Amniotic stem cell (primary cell): ENCODE measurements at places on chromosomes 1 and 21.

- no peak for DNase-seq
Measured at GRCh38 chr1:172845371-172845770, 186.5 kb downstream of the FASLG start.

DNA sequence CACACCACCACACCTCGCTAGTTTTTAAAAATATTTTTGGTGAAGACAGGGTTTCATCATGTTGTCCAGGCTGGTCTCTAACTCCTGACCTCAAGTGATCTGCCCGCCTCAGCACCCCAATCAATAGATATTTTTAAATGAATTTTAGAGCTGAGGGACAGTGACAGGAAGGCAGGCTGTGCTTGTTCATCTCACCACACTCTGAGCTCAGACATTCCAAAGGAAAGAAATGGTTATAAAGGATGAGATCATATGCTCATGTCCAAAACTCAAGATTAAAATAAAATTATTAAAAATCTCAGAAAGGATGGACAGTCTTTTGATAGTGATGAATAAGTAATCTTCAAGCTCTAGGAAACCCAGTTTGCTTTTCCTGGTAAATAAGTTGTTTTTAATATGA is 40.9 kb downstream of the L1TD1 start:
- DNase-seq = no peak

GRCh38 chr1:64539781-64540218 is 69.9 kb downstream of the CACHD1 start:
- no peak for DNase-seq

DNA sequence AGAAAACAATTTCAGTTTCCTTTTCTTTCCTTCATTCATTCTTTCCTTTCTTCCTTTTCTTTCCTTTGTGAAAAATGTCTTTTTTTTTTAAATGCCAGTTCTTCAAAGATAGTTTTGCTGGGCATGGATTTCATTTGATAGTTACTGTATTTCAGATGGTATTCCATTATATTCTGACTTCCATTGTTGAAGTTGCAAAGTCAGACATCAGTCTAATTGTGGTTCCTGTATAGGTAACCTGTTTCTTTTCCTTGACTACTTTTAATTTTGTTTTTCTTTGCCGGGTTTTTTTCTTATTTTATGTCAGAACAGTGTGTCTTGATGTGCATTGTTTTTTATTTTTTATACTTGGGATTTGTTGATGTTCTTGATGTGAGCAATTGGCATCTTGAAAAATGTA is 40.4 kb upstream of the MPC2 start:
- no peak for DNase-seq

DNA sequence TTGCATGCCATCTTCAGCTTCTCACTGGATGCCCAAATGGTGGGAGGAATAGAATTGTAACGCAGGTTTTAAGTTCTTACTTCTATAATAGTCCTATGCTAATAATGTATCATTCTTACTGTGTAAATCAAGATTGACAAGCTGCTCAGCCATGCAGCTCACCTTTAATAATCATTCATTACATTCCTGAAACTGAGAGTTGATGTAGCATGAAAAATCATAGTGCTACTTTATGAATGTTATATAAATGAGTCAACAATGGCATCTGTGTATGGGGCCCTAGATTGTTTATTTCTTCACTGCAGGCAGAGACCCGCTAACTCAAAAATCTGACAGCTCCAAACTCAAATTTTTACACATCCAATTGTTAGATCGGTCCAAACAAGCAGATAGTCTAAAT is 34.4 kb downstream of the FH start:
- DNase-seq = no peak

GRCh38 chr1:97841338-97841737 is 79.5 kb downstream of the DPYD start:
- DNase-seq = no peak

DNA sequence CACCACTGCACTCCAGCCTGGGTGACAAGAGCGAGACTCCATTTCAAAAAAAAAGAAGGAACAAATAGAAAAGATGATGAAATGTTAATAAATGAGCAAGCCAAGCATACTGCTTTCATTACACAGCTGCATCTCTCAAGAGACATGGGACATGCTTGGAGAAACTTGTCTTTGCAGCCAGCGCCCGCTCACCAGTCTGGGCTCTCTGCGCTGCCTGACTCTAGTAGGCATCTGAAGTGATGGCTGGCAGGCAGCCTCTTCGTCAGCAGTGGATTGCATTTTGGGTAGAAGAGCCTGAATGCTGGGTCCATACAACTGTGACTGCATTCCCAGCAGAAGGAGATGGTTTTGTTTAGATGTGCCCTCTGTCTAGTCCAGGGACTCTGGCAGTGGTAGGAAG is 48.0 kb downstream of the IL6R start:
- DNase-seq = no peak

GRCh38 chr1:152770411-152770810 is 4.5 kb upstream of the LCE1F start:
- no peak for DNase-seq

GRCh38 chr1:205985330-205986005 is 17.7 kb downstream of the RAB7B start:
- DNase-seq = no peak

DNA sequence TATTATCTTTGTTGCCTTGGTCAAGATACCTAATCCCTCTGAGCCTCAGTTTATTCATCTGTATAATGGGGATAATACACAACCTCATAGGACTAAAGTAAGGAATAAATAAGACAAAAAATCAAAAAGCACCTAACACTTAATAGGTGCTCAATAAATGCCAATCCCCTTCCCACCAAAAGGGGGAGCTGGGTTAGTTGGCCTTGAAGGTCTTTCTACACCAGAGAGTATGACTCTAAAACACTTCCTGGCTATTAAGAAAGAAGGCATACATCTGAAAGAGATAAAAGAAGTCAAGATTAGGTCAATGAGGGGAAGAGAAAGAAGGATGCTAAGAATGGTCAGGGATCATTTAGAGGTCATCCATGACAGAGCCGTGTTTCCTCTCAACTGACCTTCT is 11.1 kb downstream of the VSIG8 start:
- no peak for DNase-seq

- no peak for DNase-seq
Measured at GRCh38 chr1:29538586-29538985, 302.3 kb downstream of the PTPRU start.

DNA sequence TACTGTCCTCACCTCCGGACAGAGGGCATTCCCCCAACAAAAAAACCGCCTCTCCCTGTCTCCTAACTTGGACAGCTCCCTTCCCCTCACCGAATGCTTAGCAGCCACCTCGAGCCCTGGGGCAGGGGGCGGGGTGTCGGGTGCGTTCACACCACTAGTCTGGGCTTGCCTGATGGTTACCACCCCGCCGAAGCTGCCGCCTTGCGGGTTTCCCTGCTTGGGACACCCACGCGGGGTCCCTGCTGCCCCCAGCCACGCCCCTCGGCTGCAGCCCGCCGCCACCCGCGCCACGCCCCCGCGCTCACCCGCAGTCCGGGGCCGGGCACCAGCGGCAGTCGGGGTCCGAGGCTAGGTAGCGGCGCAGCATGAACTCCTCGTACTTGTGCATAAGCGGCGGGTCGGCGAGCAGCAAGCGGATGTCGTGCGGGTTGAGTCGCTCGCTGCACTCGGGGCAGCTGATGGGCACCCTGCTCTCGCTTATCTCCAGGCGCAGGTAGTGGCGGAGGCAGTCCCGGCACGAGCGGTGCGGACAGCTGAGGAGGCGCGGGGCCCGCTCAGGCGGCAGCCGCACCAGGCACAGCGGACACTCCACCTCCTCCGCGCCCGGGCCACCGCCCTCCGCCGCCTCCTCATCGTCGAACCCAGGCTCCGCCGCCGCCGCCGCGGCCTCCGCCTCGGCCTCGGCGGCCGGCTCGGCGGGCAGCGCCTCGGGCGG is 706 bp downstream of the RNF19B start:
- DNase-seq = no peak

DNA sequence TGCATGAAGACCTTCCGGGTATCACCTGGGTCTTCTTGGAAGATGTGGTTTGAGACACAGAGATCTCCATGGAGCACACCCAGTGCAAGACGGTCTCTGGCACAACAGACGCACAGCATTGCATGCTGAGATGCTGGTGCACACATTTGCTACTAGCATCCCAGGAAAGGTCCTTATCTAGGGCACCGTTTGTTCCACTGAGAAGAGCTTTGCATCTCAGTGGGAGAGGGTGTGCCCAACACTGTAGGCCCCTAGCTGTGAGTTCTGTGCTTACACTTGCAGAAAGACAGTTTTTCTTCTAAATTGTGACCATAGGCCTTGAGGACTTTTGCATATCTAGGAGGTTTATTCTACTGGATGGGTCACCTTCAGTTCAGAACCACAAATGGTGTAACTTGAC is 554.1 kb downstream of the MATN1 start:
- DNase-seq = no peak

GRCh38 chr1:67372136-67372535 is 58.1 kb downstream of the SERBP1 start:
- DNase-seq = no peak

DNA sequence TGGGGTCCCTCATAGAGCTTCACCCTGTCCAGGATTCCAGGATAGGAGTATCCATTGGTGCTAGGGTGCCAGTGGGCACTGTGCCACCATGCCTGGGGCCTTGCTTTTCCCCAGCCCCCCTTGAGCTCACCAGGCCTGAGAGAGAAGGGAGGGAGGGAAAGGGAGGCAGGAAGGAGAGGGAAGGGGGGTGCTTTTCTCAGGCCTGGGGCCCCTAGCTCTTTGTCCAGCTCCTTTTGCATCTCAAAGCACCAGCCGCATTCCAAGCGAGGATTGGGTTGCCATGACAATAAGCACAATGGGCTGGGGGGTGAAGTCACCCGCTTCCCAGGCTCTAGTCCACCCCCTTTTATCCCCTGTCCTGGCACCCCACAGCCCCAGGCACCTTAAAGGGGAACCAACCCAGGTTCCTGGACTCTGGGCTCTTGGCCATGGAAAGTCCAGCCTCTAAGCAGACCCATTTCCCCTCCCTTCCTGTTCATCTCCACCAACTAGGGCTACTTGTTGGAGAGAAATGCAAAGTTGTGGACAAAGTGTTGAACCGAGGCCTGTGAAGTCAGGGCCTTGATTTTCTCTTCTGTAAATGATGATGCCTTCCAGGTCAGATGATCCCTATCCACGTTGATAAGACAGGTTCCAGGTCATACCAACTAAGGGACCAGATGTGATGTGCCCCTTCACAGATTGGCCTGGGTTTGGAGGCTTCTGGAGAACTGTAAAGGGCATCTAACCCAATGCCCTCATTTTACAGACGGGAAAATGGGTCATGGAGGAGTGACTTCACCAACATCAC is 11.4 kb downstream of the THBS3 start:
- no peak for DNase-seq

DNA sequence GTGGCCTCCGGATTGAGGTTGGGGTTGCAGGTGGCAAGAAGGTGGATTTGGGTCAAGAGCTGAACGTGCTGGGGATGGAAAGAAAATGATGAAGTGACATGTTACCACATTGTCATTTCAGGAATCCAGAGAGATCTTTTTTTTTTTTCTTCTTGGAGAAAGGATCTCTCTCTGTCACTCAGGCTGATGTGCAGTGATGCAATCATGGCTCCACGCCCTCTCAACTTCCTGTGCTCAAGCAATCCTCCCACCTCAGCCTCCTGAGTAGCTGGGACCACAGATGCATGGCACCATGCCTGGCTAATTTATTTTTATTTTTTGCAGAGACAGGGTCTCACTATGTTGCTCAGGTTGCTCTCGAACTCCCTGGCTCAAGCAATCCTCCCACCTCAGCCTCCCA is 80.6 kb downstream of the GON4L start:
- DNase-seq = no peak

GRCh38 chr1:62037274-62037673 is 157.4 kb upstream of the L1TD1 start:
- no peak for DNase-seq

DNA sequence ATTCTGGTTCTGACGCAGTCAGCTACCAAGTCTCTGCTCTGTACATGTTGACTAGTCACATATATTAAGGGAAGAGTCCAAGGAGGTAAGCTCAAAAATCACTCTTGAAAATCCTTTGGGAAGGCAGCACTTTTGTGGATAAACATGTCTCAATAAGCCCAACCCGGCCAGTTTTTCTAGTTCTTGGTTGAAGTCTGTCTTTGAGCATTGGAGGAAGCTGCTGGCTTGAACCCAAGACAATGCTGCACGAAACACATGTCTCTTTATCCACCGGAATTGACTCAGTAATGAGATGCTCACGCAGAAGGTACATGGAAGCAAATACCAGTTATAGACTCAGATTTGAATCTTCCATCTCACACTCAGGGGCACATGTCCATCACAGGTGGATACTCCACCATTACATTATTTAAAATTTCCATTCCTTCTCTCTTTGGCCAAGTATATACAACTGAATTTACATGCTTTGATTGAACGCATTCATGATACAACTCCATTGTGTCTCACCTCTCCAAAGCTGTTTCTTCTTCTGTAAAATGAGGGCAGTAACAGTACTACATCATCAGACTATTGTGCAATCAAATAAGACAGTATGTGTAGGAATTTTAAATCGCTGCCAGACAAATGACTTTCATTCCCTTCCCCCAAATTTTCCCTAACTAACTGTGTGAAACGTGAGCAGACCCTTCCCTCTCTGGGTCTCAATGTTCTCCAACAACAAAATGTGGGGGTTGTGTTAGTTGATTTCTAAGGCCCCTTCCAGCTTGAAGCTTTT is 9.6 kb upstream of the GUCA2A start:
- DNase-seq = no peak

DNA sequence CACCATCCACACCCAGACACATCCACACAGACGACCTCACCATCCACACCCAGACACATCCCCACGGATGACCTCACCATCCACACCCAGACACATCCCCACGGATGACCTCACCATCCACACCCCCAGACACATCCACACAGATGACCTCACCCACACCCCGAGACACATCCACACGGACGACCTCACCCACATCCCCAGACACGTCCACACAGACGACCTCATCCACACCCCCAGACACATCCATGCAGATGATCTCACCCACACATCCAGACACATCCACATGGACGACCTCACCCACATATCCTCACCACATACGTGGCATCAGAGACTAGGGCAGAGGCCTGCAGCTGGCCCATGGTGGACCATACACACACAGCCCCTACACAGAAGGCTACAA is 14.7 kb upstream of the FABP3 start:
- no peak for DNase-seq

- DNase-seq = peak; percentile 23
Measured at GRCh38 chr1:167687919-167688519, 33.8 kb upstream of the MPZL1 start.

GRCh38 chr1:31814631-31815306 is 1.1 kb downstream of the SPOCD1 start:
- DNase-seq = no peak

GRCh38 chr1:113786069-113786468 is 26.2 kb downstream of the RSBN1 start:
- DNase-seq = no peak

DNA sequence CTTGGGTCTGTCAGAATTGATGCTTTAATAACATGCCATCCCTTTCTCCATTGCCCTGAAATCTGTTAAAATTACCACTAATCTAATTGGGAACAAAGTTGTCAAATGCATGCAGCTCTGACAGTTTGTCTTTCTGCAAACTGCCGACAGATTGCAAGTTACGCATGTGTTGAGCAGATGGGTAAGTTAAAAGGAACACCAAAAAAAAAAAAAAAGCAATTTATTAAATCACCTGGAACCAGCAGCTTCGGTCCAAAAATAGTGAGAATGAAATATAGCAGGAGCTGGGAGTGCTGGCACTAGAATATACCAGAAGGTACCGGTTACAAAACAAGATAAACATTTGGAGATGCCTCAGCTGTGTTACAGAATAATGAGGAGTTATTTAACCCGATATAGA is 149.6 kb upstream of the C1orf87 start:
- no peak for DNase-seq

GRCh38 chr1:119286587-119287181 is 81.9 kb upstream of the HAO2 start:
- DNase-seq = no peak
